ENCODE measurements at places on chromosomes 4 and X.

- no peak for DNase-seq
These were observed 36.9 kb upstream of the PRSS12 start for GRCh38 chr4:118389721-118390120.

DNA sequence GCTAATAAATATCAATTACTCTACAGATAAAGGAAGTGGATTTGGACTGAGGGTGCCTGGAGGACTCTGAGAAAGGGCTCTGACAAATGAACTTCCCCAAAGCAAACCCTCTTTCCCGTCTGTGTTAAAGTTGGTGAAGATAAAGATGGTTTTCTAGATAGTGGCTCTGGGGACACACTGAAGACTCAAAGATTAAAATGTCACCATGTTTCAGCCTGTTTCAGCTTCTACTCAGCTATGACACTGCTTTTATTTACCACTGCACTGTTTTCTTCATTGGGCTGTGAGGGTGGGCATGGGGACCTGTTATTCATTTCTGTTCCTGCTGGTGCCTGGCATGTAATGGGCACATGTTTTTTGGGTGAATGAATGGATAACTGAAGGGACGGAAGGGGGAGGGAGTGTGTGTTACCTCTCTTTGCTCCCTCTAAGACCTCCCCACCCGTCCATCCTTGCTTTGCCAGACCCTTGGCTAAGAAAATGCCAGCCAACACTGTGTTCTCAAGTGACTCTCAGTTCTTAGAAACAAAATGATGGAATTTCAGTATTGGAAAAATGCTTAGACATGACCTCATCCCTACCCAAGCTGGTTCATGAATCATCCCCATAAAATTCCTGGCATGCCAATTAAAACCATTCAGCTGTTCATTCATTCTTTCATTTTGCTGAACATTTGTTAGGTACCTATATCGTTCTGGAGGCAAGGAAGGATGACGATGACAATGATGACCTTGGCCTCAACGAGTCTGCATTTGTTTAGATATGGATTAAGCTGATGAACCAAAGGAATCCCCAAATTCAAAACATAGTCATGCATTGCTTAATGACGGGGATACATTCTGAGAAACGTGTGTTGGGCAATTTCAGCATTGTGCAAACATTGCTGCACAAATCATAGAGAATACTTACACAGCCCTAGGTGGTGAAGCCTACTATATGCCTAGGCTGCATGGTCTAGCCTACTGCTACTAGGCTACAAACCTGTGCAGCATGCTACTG, 13.4 kb upstream of the STK32B start:
- peak; percentile 91 for DNase-seq

GRCh38 chr4:89111833-89112563, 665 bp downstream of the TIGD2 start:
- DNase-seq, result peak; percentile 49

- peak; percentile 12 for DNase-seq
These were observed 17.9 kb downstream of the LRBA start for GRCh38 chr4:150997141-150997540.

DNA sequence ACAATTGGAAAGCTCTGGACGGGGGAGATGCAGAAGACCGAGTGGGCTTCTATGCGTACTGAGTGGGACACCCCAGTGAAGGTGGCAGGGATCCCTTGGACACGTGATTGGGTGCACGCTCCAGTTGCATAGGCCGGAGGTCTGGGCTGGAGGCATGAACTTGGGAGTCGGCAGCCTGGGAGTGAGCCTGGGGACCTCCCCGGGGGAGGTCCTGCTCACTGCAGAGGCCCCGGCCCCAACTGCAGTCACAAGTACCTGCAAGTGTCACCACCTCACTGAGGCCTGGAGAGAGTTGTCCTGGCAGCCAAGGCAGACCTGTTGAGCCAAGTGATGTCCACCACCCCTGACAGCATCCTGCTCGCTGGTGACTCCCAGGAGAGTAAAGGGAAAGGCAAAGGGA, 49.3 kb upstream of the HMX1 start:
- DNase-seq, result no peak

DNA sequence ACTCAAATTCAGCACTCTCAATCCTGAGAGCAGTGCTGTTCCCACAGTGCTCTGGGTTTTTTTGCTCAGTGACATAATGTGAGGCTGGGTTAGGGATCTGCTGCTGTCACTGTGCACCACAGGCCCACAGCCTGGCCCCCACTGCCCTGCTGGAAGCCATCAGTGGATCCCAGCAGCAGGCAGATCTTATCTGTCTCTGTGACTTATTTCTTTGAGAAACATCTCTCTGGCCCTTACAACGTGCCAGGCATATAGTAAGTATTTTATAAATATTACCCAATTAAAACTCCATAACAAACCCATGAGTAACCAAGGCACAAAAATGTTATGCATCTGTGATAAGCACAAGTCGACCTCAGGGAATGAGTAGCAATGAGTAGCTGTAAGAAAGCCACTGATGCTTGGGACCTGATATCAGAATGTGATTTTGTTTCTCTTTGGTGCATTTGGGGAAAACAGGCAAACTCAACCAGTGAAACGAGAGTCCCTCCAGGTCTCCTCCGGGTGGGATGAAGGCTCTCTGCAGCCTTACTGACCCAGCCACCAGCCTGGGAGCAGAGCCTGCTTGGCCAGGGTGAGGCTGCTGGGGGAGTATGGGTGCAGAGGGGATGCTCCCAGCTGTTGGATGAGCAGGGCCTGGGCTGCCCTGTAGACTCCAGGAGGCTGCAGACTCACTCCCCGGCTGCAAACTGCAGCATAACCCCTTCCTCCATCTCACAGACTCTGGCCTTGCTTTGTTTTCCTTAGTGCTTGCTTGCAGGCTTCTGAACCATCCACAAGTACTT, 172.7 kb upstream of the LNX1 start:
- no peak for DNase-seq

DNA sequence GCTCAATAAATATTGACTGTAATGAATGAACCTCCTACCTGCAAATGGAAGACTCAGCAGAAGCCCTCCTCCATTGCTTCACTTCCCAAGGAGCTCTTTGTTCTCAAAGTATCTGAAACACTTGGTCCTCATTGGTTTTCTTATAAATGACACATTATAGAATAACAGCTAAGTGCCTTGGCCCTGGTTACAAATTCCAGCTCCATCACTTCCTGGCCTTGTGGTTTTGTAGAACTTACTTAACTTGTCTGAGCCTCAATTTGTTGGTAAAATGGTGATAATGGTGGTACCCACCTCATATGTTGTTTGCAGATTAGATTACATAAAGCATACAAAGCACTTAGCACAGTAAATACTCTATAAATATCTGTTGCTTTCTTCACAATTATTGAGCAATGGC, 25.2 kb upstream of the SMIM20 start:
- no peak for DNase-seq

GRCh38 chr4:123599920-123600810, 203.6 kb downstream of the SPRY1 start:
- peak; percentile 88 for DNase-seq

DNA sequence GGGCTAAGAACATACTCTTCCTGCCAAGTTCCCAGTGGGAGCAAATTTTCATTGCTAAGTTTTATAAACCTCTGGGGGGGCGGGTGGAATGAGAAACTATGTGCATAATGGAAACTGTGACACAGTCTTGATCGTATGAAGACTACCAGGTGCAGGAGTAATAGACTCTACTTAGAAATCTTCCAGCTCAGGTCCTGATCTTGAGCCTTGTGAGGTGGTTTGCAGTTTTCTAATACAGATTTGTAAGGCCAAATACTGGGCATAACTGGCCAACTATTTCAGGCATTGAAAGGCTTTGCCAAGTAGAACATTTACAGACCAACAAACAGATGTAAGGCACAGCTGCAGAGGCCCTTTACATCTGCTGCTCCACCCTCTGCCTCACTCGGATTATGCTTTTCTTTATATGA, 89.7 kb upstream of the CBR4 start:
- DNase-seq, result no peak

DNA sequence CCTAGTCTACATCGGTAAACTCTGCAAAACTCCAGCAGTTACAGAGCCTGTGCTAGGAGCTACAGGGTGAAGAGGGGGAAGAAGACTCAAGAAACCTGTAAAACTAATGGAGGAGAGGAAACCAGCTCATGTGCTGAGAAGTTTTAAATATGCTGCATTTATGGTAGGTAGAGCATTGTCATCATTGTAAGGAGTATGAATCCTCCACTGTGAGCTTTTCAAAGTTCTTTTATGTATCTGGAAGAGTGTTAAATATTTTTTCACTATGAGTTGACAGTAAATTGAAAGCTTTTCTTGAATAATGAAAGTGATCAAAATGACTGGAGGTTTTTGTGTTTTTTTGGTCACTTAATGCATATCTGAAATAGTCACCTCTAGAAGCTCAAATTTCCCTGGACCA, 46.2 kb downstream of the SEPTIN11 start:
- no peak for DNase-seq

DNA sequence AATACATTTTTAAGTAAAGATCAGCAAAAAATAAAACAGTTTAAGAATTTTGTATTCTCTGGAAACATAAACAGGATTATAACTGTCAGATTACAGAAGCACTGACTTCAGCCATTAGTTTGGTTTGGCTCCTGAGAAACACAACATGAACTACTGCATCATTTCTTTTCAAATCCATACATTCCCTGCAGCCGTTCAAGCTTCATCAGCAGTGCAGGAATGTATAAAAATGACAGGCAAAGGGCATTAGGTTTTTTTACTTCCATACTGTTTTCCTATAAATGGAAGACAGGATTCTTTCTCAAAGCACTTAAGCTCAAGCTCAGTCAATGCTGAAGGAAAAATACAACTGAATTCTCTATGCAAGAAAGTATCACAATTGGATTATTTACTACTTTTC, 4.2 kb upstream of the MAB21L2 start:
- DNase-seq, result no peak

GRCh38 chr4:125323654-125324053, 8.9 kb downstream of the FAT4 start:
- DNase-seq, result no peak

DNA sequence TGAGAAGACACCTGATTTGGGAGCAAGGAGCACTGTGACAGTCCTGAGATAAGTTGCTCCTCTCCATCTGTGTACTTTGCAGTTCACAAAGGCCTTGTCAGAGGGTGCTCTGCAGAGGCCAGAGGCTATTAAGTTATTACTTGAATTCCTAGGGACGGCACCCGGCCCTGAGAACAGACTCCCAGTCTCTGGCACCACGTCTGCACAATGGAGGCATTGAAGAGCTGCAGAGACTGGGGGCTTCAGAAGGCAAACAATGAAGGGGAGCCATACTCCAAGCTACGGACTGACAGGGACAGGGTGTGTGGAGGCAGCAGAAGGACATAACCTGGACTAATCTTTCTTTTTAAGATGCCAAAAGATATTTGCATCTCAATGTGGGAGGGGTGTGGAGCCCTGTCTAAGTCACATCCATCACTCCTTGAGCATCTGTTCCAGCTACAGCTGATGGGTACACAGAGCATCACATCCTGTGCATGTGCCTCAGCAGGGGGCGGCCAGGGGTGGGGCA, 11.5 kb downstream of the RASGEF1B start:
- DNase-seq, result peak; percentile 1

DNA sequence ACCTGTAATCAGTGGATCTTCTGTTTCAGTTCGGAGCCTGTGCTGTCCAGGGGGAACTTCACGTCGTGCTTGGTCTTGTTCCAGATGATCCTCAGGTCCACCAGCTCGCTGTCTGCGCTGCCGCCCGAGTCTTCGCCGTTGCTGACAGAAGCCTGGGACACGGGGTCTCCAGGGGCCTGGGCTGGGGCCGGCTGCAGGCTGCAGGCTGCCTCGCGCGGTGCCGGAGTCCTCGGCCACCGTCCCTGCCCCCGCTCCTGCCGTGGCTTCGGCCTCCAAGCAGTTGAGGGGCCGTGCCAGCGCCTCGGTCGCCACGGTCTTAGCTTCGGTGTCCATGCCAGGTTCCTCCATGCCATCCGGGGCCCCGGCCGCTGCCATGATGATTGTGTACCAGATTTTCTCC, 37.3 kb upstream of the CCNI start:
- no peak for DNase-seq

DNA sequence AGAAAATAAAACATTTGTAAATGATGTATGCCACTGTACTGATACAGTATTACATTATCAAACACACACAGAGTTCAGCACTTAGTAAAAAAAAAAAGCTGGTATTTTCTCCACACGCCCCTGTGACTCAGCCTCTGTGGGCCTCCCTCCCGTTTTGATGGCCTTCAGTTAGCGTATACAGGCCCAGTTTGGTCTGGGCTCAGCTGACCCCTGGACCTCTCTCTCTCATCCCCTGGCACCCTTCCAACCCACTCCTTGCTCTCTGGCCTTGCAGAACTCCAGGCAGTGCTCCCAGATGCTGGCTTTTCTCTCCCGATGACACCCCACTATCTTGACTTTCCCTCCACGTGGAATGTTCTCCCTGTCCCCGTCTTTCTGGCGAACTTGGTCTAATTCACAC, 89.0 kb upstream of the LIMCH1 start:
- DNase-seq, result no peak

DNA sequence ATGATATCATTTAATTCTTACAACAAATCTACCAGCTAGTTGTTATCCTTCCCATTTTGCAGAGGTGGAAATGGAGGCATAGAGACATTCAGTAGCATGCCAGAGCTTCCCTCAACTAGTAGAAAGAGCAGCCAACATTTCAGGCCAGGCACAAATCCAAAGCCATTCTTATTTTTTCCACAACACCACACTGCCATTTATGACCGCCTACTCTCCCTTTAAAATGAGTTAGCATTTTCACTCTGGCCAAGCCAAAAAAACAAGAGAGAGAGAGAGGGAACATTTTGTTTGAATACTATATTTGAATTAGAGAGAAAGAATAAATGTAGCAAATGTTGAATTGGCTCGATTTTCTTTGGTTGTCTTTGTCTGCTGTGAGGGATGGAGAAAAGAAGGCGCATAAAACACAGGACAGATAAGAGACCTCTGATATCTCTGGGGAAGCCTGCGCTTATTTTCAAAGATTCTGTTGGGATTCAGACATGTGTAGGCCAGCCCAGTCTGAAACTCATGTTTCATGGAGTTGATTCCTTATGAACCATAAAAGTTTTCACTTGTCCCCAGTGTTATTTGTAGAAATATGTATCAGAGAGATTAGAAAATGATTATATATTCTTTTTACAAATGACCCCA, 265.7 kb downstream of the RAB28 start:
- DNase-seq, result no peak

DNA sequence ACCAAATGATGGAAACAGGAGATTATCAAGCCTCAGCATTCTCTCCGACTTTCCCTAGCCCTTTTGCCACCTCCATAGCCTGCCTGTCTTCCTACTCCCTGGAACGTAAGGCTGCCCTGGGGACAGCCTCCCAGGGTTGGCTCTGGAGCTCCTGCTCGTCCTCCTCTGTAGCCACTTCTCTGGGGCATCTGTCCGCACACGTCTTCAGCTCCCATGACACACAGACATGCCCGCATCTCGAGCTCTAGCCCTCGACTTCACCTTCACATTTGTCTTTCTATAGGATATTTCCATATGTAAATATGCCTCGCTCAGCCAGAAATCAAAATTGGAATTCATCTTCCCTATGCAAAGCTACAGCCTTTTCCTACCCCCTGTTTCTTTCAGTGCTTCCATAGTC, 67.7 kb downstream of the TSC22D3 start:
- DNase-seq, result no peak

DNA sequence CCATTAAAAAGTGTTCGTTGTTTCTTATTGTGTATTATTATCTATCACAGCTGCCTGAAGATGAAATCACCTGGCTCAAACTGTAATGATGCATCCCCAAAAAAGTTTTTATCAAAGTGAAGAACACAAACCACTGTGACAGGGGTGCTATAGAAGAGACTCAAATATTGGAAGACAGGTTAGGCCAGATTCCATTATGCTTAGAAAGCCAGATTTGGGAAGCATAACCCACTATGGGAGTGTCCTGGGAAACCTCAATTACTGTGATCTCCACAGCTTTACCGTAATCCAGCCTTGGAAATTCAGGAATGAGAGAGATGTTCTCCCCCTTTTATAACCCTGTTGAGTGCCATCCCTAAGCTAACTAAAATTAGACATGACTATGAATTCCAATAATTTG, 114.2 kb downstream of the NWD2 start:
- DNase-seq, result no peak
